ENCODE measurements at places on chromosomes 1 and 21. TPM values are rescaled to one million over a fixed set of nuclear protein-coding genes. Genes with fewer than 3 reads are reported as not detected.

- peak; percentile 44 for DNase-seq
These were observed at the start of gene ARHGEF16 for GRCh38 chr1:3453891-3454810. Gene ARHGEF16 (plus strand): TSS chr1:3454665. CDS start chr1:3463085, 8,420 bp downstream.

DNA sequence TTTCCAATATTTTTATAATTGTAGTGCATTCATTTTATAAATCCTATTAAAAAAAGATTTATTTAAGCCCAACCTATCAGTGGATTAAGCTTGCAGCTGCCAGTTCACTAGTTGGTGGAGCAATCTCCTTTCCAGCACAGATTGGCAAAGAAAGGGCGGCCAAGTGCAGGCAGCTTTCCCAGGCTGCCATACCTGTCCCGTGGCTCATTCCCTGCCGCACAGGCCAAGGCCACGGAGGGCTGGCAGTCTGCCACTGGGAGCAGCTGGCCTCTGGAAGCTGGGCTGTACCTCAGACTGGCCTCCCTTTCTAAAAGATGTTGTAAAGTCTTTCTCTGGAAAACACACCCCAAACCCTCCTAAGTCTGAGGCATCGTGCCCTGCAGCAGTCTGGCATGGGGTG, 74.2 kb downstream of the SIM2 start:
- DNase-seq = no peak

The YRDC gene
- total RNA-seq = 59.7 TPM

DNA sequence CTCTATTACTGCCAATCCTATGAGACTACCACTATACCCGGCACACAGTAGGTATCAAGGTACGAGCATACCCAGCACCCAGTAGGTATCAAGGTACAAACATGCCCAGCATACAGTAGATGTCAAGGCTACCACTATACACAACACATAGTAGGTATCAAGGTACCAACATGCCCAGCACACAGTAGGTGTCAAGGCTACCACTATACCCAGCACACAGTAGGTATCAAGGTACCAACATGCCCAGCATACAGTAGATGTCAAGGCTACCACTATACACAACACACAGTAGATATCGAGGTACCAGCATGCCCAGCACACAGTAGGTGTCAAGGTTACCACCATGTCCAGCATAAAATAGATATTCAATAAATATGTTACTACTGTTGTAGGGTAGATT, 98.4 kb downstream of the C1orf94 start:
- no peak for DNase-seq

- DNase-seq = no peak
These were observed 382 bp downstream of the TRMT1L start for GRCh38 chr1:185156288-185156853.

DNA sequence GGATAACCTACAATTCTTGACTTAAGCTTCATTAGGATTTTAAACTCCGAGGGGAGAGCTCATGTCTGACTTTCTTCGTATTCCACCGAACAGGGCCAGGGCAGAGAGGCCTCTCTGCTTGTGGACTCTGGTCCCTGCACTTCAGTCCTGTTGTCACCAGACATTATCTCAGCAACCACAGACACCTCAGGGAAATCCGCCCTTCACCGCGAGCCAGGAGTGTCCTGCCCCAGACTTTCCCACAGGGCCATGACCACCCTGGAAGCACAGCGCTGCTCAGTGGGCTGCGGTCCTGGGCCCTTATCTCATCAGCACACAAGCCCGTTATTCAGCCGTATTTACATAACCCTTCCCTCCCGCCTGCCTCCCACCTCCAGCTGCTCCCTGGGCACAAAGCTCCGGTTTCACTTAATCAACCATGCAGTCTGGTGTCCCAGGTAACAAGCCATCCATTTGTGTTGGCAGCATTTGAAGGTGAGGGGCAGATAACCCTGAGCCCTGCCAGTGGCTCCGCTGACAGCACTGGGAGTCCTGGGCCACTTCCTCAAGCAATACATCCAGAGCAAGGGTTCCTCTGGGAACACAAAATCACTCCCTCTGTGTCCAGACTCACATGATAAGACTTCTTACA, 122.8 kb upstream of the RAB4A start:
- DNase-seq = peak; percentile 83

Measured in SJSA1 (cell line).